Endothelial cell (in vitro differentiated cells): ENCODE measurements at places on chromosomes 4 and X.

DNA sequence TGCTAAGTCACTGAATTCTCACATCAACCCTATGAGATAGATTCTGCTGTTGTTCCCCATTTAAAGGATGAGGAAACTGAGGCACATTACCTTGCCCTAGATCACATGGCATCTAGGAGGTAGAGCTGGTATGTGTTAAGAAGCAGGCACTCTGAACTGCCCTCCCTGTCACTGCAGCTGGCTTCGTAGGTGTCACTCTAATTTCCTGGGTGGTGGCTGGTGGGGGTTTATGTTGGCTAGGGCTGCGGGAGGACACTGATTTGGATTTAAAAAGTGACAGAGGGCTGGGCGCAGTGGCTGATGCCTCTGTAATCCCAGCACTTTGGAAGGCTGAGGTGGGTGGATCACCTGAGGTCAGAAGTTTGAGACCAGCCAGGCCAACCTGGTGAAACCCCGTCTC lies 93.0 kb downstream of the ARHGAP10 start:
- DNase-seq = no peak

DNA sequence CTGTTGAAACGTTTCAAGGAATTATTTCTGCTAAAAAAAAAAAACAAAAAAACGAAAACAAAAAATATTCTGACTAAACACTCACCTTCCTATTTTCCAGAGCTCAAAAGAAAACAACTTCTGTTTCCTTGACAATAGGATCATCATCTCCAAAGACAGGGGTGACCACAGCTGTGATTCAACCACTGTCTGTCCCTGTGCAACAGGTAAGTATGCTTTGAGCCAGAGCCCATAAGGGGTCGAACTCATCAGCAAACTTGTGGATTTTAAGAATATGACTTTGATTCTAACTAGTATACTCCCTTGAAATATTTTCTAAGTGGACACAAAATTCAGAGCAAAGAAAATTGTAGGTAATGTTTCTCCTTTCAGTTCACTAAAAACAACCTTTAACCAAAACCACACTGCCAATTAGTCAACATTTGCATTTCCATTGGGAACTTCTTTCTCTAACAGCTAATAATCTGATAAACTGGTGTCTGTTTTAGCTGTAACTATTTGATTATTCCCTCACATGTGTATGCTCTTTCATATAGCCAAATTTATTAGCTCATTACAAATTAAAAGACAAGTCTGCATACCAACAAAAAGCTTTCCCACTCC lies 186.1 kb downstream of the PALLD start:
- DNase-seq = no peak

- no peak for DNase-seq
These were observed 51.6 kb downstream of the RTL5 start for GRCh38 chrX:72080150-72080549.

DNA sequence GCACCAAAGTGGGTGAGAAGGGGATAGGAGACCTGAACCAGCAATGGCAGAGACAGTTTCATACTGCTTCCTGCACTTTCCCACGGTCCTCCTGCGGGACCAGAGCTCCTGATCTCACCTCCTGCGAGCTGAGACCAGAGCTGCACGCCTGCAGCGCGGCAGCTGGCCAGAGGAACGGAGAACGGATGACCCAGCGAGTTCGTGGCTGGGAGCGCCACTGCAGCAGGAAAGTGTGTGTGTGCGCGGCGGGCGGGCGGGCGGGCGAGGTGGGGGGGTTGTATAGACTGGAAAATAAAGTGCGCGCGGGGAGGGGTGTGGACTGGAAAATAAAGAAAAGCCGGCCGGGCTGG lies 16.5 kb downstream of the MCF2 start:
- DNase-seq = peak; percentile 9

DNA sequence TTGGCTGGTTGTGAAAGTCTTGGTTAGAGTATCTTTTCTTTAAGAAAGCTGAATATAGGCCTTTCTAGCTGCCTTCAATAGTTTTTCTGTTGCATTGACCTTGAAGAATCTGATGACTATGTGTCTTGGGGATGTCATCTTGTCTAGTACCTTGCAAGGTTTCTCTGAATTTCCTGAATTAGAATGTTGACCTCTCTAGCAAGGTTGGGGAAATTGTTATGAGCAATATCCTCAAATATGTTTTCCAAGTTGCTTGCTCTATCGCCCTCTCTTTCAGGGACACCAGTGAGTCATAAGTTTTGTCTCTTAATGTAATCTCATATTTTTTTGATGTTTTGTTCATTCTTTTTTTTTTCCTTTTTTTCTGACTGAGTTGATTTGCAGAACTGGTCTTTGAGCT lies 194.7 kb downstream of the RAB28 start:
- no peak for DNase-seq

GRCh38 chrX:142002471-142002870 lies 98.8 kb downstream of the MAGEC1 start:
- DNase-seq = no peak

GRCh38 chrX:111955901-111956300 lies 79.9 kb downstream of the TRPC5OS start:
- no peak for DNase-seq

GRCh38 chr4:42282081-42282901 lies 115.0 kb upstream of the SHISA3 start:
- DNase-seq = peak; percentile 60

DNA sequence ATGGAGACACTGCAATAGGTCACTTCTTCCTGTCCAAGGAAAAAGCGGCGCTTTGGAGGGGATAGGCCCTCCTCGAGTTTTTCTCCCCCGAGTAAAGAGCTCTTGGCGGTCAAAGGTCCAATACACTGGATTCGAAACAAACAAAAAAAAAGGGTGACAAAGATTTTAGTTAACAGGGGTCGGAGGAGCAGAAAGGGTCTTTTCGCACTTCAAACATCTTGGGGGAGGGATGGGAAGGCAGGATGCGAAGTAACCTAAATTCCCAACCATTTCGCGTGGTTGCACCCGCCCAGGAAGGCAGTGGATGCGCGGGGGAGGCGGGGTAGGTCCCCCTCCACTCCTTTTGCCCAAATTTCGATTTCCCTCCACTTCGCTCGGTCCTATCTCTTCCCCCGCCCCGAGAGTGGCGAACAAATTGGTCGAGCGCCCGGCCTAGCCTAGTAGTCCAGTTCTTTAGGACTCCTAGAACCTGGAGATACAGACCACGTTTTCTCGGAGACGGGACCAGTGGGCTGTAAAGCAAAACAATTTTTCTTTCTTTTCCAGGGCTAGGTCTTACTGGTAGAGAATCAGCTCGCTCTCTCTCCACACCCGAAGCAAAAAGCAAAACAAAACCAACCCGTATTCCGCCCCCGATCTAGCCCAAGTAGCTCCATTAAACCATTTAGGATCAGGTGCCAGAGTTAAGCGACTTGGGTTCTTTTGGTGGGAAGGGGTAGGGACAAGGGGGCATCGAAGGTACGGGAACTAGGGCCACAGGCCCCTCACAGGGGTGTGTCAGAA lies 2.0 kb upstream of the STAG2 start:
- peak; percentile 4 for DNase-seq

DNA sequence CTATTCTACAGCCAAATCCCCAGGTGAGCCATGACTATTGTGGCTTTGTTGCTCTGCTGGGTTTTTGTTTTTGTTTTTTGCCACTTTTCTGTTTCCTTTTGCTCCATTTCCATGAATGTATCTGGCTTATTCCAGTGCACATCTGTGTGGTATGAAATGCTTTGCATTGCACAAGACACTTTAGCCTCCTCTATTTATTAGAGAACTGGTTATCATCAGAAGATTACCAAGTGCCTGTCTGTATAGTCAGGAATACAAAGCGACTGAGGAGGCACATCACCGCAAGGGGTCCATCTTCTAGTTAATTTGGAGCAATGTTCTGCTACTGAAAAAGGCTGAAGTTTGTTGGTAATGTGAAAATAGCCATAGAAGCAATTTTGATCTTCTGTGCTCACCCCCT lies 120.8 kb downstream of the DCLK2 start:
- DNase-seq = no peak

GRCh38 chr4:128241425-128241913 lies 46.1 kb downstream of the PGRMC2 start:
- DNase-seq = no peak

DNA sequence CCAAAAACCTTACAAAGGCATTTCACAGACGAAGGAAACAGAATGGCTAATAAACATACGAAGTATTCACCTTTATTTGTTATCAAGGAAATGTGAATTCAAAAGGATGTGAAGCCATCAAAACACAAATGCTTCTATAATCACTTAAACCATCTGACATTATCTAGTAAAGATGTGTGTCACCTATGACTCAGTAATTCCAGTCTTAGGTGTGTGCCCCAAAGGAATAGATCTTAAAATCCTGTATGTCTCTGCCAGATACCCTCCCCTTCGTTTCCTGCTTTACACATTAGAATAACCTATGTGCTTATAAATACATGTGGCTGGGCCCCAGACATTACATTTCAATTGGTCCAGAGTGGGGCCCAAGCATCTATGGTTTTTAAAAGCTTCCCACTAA lies 41.8 kb upstream of the CEP135 start:
- no peak for DNase-seq

GRCh38 chrX:16869393-16870094 lies 618 bp downstream of the RBBP7 start:
- peak; percentile 47 for DNase-seq

DNA sequence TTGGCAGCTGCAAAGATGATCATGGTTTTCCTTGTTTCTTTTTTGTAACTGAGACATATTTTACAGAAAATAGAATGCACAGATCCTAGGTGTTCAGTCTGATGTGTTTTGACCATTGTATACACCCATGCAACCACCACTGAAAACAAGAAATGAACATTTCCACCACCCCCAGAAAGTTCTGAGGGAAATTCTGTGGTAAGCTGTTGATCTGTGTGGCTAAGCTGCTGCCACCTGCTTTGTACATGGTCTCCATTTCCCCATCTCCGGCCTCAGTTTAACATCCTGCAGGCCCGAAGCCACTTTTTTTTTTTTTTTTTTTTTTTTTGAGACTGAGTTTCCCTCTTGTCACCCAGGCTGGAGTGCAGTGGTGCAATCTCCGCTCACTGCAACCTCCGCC lies 65.3 kb downstream of the NYX start:
- DNase-seq = no peak
